ENCODE measurements at places on chromosomes 1 and 21.

DNA sequence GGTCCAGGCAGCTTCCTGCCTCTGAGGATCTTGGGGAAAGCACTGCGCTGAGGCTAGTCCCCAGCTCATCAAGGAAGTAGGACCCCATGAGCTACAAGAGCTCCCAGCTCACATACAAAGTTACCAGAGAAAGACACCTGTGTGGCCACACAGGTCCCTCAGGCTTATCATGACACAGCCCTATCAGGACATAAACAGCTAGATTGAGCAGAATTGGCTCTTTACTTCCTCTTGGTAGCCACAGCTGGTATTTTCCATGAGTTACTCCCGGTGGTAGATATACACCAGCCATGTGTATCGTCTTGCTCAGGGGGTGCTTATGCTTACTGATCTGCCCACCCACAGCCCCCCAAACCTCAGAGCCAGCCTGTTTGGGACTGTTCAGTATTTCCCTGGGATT lies 1.2 kb downstream of the LENEP start:
- no peak for DNase-seq

DNA sequence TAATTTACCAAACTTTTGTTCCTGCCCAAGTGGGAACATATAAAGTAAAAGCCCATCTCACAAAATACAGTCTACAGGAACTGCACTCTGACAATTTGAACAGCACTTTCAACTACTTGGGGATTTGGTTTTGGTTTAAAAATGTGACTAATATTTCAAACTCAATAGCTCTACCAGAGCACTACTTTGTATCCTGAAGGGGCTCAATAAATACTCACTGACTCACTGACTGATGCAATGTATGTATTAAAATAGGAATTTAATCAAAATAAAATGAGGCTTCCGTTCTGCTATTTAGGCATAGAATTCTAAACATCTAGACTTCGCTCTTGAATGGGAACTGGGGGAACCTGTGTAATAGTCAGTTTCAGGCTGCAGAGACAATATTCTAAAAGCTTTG lies 21.9 kb downstream of the EFCAB14 start:
- no peak for DNase-seq

- DNase-seq = peak; percentile 43
Measured at GRCh38 chr1:209756615-209757445, 977 bp downstream of the TRAF3IP3 start.

DNA sequence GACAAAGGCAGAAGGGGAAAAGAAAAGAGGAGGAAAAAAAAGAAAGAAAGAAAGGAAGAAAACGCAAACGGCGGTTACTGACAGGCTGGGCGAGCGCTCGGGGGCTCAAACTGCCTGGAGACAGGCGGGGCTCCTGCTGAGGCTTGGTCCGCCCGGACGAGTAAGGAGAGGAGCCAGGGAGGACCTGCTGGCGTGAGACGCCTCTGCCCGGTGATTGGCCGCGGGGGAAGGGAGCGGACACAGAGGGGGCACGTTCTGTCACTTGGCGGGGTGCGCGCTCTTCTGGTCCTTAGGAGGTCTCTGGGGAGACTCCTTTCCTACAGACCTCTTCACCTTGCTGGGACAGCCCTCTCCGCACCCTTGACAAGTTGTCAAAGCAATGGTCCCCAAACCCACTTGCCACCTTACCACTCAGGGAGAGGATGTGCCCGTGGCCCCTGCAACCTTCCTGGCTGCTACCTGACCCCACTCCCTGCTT lies 791 bp upstream of the PIK3R3 start:
- DNase-seq = no peak

GRCh38 chr1:230170153-230170547 lies 103.1 kb downstream of the GALNT2 start:
- DNase-seq = no peak

DNA sequence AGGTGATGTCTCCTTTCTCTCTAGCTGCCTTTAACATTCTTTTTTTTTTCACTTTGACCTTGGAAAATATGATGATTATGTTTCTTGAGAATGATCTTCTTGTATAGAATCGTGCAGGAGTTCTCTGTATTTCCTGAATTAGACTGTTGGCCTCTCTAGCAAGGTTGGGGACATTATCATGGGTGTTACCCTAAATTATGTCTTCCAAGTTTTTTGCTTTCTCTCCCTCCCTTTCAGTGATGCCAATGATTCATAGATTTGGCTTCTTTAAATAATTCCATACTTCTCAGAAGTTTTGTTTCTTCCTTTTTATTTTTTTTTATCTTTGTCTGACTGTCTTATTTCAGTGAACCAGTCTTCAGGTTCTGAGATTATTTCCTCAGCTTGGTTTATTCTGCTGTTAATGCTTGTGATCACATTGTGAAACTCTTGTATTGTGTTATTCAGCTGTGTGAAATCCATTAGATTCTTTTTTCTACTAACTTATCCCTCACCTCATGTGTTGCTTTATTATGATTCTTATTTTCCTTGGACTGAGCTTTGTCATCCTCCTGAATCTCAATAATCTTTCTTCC lies 268.4 kb upstream of the NRIP1 start:
- no peak for DNase-seq

GRCh38 chr1:225319871-225320270 lies 108.0 kb downstream of the LBR start:
- no peak for DNase-seq

GRCh38 chr1:34683616-34684015 lies 71.2 kb upstream of the GJB5 start:
- DNase-seq = no peak

DNA sequence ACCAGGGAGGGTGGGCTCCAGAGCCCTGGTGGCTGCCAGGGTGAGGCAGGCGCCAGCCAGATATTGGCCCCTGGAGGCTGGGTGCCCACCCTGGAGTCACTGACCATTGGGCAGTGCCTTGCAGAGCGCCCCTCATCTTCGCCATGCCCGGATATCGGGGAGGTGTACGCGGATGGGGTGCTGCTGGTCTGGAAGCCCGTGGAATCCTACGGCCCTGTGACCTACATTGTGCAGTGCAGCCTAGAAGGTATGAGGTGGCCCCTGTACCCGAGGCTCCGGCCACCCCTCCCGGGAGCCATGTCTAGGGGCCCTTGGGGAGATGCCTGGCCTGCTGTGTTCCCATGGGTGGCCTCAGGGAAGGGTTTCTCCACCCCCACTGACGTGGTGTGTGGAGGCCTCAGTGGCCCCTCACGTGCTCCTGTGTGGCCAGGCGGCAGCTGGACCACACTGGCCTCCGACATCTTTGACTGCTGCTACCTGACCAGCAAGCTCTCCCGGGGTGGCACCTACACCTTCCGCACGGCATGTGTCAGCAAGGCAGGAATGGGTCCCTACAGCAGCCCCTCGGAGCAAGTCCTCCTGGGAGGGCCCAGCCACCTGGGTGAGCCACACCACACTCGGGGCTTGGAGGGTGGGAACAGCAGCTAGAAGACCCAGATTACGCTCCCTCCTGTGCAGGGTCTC lies 30.9 kb downstream of the TRIM11 start:
- DNase-seq = no peak

GRCh38 chr1:56547977-56548376 lies 31.4 kb downstream of the PLPP3 start:
- DNase-seq = no peak

DNA sequence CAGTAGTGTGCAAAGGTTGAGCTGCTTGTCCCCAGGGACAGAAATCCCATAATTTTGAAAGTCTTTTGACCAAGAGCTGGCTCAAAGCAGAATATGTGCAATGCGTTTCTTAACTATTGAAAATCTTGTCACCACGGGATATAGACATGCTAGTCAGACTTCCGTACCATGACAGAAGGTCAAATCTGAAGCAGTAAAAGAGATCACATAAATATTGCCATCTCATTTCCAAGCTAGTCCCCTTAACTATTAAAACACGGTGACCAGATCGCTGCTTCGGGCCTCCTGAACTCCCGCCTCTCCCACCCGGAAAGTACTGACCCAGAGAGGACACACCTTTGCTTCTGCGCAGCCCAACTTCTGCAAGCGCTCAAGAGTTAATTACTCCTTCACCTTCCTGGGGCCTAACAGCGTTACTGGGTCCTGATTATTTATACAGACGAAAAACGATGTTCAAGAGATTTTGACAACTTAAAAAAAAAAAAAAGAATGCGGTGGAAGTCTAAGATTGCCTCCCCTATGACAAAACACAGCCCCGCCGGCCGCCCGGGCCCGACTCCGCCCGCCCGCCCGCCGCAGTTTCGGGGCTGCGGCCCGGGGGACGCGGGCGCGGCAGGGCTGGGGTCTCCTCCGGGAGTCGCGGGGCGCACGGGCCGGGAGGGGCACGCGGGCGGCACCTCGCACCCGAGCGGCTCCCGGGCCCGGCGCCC lies 692 bp downstream of the SORT1 start:
- DNase-seq = no peak

DNA sequence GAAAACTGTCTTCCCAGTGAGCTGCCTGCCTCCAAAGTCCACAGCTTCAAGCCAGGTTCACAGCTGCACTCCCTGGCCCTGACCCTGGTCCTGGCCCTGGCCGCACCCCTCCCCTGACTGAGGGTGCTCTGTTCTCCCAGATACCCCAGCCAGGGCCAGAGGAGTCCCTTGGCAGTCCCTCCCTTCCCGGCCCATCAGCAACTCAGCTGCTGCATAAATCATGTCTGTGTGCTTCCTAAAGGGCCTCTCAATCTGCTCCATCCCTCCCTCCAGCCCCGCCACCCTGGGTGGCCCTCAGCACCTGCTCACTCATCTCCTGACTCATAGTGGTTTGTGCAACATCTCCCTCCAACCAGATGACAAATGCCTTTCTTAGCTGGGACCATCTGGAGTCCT lies 24.8 kb upstream of the C1orf174 start:
- no peak for DNase-seq

DNA sequence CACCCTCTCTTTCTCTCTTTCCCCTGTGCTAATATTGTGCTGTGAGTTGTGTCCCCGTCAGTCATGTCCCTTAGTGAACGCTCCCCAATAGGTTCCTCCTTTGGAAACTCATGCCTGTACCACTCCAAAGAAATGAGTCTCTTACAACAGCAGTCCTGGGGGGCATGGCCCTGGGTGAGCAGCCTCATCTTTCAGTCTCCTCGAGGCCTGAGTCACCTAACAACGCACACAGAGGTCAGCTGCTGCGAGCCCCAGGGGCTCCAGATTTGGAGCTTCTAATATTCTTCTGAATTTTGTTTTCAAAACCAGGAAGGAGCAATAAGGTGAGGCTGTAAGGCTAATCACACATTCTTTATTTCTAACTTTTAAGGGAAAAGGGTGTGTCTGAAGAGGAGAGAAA lies 30.5 kb upstream of the ZBTB8A start:
- no peak for DNase-seq

Data from stimulated activated CD4-positive, alpha-beta T cell treated with anti-CD3 and anti-CD28 coated beads, Interleukin-1b, Interleukin-23, amount 100 ng/mL, for 48 hours (primary cell).